ENCODE measurements at places on chromosomes 5 and 9.

DNA sequence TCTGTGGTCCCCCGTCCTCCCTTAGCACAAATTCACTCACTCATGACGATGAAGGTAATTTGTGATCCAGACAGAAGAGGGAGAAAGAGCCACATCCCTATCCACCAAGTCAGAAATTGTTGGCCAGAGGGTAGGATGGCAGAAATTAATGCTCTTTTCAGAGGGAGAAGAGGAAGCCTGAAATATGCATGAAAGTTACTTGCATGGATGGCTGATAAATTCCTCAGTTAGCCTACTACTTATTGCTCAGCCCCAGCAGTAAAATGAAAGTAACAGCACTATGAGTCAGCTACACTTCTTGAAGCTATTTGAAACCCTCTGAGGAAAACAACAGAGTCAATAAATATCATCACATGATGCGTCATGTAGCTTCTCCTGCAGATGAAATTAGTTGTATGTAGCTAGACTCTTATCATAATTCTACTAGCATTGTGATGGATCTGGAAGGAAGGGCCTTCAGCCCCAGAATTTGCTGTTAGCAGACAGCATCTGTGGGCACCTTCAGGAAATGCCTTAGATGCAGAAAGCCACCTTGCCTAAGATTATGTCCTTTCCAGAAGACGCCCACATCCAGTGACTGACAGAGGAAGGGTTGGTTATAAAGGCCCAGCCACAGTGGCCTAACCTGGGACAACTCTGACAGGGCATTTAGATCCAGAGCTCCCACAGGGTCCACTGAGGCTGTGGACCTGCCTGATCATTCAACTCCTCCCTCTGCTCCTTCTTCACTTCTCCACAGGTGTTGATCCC is 81.2 kb upstream of the CCDC112 start:
- DNase-seq: peak; percentile 79

GRCh38 chr5:134398609-134399155 is 13.0 kb downstream of the CDKN2AIPNL start:
- DNase-seq: no peak

DNA sequence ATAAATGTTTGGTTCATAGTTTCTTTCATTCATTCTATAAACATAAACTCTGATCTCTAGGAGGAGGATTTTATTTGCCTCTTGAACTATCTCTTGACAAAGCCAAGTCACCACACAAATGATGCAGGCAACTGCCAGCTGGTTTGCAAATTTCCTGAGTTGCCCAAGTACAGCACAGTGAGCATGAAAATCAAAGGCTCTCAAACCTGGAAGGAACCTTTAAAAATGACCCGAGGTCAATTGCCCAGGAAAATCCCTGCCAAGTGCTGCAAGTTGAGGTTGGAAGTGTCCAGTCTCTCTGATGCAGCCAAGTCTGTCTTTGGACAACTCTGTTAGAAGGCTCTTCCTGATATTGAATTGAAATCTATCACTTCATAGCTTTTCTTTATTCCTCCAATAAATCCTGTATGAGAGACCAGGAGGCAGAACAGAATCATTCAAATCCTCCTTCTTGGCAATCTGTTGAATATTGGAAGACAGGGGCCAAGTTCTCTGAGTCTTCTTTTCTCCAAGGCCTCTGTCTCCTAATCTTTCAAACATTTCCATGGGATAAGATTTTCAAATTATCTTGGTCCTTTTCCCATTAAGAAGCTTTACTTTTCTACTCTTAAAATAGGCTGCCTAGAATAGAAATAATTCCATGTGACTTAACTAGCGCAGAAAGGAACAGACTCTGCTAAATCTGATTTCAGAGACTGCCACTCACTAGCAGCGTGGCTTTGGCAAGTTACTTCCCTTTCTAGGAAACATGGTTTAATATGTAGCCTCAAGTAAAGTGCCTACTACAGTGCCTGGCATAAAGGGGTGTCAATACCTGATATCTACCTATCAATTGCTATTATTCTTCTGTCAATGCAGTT is 159.2 kb downstream of the SNX18 start:
- DNase-seq: no peak

- no peak for DNase-seq
Measured at GRCh38 chr5:15566306-15566705, 66.3 kb downstream of the FBXL7 start.

DNA sequence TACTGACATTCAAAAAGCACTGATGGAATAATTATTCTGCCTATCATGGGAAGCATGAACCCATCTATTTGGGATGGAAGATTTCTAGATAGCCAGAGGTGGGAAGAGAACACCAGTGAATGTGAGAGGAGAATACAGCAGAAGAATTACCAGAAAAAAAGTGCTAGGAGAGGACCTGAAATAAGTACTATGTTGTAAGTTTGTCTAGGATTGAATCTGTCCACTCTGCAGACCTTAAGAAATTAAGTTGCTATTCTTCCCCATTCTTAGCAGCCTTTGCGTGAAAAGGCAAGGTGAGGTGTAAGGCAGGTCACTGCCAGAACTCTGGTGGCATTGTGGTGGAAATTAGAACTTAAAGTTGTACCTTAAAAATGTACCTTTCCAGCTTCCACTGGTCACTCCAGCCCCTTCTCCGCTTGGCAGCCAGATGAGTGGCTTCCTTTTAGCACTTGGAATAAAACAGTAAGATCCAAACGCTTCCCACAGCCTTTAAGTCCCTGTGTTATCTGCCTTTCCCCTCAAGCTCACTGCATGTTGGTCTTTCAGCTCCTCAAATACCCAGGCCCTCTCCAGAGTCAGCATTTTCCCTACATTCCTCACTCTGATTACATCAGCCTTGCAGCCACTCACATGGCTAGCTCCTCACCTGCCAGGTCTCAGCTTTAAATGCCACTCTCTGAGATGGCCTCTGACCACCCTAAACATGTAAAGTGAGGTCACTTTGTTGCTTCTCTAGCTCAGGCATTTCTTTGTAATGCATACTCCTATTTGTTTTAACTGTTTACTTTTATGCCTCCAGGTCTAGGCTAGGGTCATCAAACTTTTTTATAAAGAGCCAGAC is 253.0 kb downstream of the EPB41L4A start:
- no peak for DNase-seq

- DNase-seq: peak; percentile 76
Measured at GRCh38 chr9:35903049-35903448, 3.0 kb upstream of the HRCT1 start.

GRCh38 chr5:180784497-180785097 is 18.0 kb downstream of the MGAT1 start:
- DNase-seq: peak; percentile 88

DNA sequence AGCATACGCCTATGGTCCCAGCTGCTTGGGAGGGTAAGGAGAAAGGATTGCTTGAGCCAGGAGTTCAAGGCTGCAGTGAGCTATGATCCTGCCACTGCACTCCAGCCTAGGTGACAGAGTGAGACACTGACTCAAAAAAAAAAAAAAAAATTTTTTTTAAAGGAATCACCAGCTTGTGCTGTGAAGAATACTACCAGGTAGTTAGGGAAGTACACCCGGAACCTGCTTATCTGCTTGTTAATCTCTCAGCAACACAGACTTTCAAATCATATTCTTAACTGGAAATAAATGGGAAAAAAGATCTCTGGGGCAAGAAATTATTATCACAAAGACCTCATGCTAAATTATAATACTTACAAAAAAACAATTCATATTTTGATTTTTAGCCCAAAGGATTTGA is 26.4 kb upstream of the PRRC2B start:
- DNase-seq: no peak

DNA sequence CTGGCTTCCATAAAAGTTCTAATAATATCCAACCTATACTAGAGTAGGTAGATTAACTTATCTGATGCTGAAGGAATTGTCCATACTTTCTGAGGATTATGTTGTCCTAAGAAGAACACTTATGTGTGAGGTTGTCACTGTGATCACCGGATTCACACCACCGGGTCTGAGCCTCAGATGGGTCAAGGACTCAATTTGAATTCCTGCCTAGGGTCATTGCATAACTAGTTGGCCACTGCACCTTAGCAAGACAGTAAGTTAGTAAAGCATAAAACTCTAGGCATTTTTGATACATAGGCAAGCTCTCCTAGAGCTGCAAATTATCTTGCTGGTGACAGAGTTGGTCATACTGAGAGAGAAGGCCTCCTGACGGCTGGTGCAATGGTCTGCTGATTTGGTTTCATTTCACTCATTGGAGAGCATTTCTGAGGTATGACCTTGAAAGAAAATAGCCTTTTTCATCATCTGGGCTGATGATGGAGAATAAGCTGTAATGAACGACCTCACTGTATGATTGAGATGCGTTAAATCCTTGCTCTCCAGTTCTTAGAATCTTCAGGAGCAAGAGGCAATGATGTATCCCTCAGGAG is 72.0 kb upstream of the CKMT2 start:
- DNase-seq: no peak

GRCh38 chr5:115810761-115811160 is 5.7 kb downstream of the CDO1 start:
- peak; percentile 4 for DNase-seq

- DNase-seq: no peak
Measured at GRCh38 chr5:57163553-57164006, 10.3 kb upstream of the GPBP1 start.

DNA sequence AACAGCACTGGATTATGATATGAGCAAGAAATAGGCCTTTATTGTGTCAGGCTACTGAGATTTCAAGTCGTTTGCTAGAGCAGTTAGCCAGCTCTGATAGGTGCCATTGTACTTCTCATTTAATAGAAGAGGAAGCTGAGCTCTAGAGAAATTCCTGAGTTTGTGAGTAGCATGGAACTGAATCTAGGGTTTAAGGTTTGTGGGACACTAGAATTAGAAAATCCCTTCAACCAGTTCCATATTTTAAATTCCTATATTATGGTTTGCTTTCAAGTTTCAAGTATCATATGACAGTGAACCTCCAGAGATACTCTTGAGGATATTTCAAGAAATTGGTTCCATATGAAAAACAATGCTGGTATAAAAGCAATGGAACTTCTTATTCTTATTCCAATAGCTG is 87.6 kb downstream of the ANKRD55 start:
- DNase-seq: no peak

DNA sequence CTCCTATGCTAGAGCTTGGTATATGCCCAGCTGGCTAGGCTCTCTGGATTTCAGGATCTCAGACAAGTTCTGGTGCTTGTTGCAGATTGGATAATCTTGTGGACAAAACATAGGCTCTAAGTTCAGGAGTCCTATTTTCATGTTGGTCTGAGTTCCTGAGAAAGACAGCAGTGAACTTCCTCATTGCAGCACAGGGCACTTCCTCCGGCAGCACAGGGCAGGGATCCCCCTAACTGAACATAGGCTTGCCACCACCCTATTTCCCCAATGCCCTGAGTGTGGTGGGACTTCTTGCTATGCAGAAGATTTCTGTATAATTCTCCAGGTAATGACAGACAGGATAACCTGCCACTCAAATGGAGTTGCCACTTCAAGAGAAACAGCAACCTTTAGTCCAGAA is 220.1 kb downstream of the PIK3R1 start:
- DNase-seq: no peak

GRCh38 chr5:74098941-74099340 is 472.9 kb downstream of the ARHGEF28 start:
- DNase-seq: no peak

DNA sequence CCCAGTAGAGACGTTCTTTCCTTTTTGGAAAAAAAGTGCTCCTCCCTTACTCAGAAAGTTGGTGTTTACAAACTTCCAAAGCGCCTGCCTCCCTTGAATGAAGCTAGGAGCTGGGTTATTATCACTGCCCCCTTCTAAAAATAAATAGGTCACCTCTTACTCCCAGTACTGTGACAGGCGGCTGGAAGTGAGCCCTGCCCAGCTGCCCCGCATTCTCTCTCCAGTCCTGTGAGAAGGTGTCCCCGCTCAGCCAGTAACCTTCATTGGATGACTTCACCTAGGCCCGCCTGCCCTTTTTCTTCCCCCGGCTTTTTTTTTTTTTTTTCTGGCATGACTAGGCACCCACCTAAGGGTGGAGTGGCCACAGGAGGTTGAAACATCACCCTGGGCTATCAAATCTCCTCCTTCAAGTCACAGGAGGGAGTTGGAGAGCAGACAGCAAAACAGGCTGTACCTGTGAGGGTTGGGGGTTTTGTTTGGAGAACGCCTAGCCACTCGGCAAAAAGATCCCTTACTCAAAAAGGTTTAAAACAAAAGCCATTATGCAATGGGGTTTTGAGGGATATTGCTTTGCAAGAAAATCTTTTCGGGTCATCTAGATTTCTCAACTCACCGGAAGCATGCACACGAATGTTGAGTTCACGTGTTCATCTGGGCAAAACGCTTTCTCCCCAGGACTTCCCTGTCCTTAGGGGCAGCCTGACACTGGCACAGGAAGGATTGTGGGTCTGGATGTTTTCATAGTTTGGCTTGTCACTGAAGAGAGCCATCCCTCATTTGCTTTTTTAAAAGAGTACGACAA is 43.3 kb upstream of the ZNF622 start:
- DNase-seq: no peak

DNA sequence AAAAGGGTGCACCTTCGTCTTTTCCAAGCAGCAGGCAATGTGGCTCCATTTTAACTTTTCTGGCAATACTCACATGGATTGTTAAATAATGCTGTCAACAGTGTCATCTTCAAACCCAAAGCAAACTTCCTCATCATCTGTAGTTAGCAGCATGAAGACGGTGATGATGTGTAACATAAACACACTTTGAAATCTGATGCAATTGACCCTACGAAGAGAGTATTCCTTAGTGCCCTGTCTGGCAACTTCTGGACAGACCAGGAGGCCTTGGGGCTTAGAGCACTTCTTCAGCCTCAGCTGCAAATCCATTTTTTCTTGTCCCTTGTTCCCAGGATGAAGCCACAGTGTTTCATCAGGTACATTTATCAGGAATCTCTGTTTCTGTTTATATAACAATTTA is 149.1 kb downstream of the GHR start:
- no peak for DNase-seq

GRCh38 chr5:17212996-17213395 is 4.4 kb upstream of the BASP1 start:
- no peak for DNase-seq

DNA sequence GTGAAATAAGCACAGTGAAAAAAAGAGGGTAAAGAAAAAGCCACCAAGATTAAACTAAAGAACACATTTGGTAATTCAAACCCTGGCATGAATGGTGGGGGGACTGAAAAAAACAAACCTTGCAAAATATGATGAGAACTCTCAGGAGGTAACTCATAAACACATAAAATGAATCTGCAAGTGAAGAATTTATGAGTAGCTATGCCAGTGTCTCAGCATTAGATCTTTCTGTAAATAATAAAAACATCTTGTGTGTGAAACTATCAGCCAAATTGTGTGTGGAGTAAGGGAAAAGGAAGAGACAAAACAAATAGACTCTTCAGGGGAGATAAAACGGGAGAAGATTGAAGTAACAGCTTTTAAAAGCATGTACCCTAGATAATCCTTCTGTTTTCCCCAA is 129.6 kb upstream of the SPEF2 start:
- DNase-seq: no peak

DNA sequence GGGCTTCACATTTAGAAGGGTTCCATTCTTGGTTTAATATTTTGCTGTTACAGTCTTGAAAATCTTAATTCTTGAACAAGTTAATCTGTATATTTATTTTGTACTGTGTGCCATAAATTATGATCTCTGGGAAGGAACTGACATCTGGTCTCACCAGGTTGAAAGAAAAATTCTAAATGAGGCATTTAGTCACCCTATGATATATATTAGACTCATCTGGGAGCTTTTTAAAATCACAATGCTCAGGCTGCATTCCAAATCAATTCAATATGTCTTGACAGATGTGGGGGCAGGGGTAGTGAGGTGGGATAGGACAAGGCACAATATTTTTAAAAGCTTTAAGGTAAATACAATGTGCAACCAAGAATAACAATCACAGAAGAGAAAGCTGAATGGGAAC is 569.2 kb downstream of the PRR16 start:
- DNase-seq: no peak

GRCh38 chr5:4551034-4551433 is 589.1 kb upstream of the ADAMTS16 start:
- DNase-seq: peak; percentile 37
